ENCODE measurements at places on chromosomes 4 and X.
A peak's percentile ranks its signal among the peaks of the same experiment; 100 is the strongest.

DNA sequence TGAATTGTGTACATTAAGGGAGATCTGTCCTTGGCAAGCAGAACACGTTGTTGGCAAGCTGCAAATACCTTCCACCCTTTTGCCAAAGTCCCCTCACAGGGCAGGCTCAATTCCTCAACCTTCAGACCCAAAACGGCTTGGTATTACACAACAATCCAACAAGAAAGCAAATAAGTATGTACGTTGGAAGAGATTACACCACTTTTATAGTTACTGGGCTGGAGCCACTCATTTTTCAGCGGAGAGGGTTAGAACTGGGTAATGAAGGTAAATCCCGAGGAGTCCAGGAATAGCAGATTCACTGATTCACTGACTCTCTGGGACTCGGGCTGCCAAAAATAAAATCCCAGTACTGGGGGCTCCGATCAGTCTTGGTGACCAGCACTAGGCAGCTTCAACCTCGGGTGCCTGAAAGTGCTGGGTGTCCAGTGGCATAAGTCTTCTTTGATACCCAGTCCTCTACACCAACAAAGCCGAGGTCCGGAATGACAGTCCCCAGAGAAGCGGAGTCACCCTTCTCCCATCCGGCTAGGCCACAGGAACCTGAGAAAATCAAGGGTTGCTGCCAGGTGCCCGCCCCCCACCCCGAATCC lies 587 bp downstream of the TIMM8A start:
- DNase-seq = no peak

- no peak for DNase-seq
These were observed 74.3 kb upstream of the MSANTD1 start for GRCh38 chr4:3174371-3175338.

- no peak for DNase-seq
These were observed 216.6 kb downstream of the PDGFC start for GRCh38 chr4:156754832-156755570.

- DNase-seq = no peak
These were observed 121.6 kb downstream of the SLC4A4 start for GRCh38 chr4:71460371-71460770.

DNA sequence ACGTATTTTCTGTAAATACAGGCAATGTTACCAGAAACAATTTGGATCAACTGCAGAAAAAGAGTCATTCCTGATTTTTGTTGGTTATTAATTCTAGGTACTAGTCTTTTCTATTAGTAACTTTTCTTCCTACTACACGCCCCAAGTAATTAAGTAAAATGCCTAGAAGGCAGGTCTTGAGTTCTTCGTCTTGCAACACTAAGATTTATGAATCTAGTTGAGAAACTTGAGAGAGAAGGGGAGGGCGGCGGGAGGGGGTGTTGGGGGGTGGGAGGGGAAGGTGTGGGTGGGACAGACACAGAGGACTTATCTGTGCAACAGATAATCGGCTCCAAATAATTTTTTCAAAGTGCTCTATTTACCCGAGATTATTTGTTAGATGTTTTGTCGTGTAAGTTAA lies 3.0 kb downstream of the RAP2C start:
- peak; percentile 49 for DNase-seq

DNA sequence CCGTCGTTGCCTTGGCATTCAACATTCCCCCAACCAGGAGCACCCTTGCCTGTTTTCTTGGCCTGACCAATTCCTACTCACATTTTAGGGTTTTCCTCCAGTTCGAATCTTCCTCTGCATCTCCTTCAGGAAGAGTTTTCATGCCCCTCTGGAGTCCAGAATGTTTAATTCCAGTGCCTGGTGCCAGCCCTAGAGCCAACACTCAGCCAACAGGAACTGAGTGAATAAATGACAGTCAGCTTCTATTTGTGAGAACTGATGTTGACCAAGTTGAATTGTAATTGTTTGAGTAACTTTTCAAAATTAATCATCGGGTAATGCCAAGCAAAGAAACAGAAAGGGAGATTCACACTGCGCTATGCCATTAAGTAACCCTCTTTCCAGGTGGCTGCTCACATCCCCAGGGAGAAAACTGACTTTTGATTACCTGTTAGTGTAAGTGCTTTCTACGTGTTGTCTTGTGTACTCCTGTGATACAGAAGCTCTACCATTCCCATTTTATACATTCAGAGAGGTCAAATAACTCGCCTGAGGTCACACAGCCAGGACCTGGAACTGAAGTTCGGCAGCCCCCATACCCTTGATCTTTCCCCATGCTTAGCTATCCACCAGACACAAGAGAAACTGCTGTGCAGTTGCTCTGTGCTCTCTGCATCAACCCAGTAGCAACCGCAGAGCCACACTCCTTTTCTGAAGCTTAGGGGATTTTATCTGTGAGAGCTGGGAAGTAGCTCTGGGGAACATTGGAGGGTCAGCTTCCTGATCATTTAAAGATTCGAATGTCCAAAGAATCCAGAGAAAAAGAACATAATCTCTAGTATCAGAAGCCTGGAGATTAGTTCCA lies 19.0 kb upstream of the SLC2A9 start:
- no peak for DNase-seq

GRCh38 chr4:22552812-22553211 lies 36.9 kb upstream of the ADGRA3 start:
- DNase-seq = no peak

GRCh38 chrX:110420771-110421499 lies 62.3 kb downstream of the RTL9 start:
- DNase-seq = no peak

GRCh38 chr4:107449611-107450369 lies 270.2 kb downstream of the PAPSS1 start:
- DNase-seq = no peak

DNA sequence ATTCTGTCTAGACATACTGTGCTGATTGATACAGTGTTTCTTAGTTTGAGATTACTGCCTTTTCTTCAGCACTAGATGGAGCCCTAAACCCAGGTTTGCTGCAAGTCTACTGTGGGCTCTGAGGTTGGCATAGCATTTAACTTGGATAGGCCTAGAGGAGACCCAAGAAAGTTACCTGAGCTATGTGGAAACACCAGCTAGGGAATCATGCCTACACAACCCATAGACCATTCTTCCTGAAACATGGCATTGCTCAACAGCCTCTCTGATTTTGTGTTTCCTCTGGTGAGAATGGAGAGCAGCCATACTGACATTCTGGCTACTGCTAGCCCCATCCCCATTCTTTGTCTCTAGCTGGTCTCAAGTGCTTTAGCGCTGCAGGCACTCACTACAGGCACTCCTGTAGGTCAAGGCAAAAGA lies 287.7 kb upstream of the PCDH18 start:
- DNase-seq = peak; percentile 12

DNA sequence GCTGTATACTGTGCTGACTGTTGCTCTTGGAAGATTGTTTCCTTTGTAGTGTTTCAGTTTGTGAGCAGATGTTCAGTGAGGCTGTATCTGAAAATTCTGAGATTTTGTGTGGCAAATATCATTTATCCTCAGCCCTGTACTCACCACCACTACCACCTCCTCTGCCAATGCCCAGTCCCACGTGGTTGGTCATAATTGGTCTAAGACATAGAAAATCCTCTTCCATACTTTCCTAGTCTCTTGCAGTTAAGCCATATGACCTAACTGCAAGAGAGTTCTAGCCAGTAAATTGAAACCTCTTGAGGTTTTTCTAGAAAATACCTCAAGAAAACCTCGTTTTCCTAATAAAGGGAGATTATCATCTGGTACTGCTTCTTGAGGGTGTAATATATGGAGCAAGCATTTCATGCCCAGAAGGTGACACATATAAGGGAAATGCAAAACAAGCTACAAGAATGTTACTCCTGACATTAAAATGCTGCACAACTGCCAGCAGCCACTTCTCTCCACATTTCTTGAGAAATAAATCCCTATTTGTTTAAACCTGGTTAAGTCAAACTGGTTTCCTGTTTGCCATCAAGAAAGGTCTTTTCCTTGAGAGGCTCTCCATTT lies 32.8 kb downstream of the ABCE1 start:
- DNase-seq = no peak

- DNase-seq = no peak
These were observed 42.7 kb upstream of the CLNK start for GRCh38 chr4:10727140-10727880.

DNA sequence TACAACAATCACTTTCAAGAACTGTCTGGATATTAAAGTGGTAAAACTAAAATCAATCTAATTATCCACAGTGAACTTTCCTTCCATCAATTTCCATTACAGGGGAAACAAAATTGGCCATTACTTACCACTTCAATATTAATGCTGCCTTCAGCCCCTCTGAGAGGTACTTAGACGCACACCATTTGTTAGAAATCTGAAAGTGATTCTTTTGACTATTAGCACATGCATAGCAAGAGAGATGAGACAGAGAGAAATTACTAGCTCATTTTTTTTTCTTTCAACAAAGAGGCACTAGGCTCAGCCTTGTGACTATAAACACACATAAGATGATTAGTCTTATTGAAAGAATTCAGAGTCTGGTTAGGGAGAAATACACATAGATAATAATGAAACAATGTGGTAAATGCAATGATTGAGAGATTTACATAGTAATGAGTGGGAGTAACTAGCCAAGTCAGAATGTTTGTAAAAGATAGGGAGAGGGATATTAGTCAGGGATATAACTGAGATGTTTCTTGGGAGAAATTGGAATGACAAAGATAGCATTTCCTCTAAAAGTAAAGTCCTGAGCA lies 93.3 kb downstream of the YIPF7 start:
- DNase-seq = no peak

DNA sequence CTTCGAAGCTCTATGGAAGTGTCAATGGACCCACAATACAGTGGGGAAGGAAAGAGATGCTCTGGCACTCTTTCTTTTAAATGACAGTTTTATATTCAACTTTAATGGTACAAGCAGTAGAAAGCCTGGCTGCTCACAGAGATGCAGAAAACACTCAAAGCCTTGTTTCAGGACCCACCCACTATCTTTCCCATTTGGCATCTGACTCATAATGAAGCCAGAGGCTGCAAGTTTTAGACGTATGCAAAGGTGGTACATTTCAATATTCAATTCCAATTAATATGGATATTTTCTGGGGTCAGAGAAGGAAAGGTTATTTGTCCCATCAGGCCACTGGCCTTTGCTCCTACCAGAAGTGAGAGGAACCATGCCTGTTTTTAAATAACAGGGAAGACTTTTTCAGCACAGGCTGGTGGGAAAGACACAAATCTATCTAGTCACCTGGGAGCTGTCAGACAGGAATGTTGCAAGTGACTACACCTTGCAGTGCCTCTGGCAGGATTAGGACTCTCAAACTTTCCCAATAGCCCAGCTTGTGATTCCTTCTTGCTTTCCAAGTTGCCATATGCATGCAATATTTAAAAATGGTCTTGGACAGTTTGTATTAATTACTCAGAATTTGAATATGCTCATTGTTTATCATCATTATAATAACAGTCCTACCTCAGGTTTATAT lies 70.0 kb upstream of the RAB40AL start:
- DNase-seq = no peak

- no peak for DNase-seq
These were observed 175.8 kb downstream of the PPP1R2C start for GRCh38 chrX:42602136-42602535.

DNA sequence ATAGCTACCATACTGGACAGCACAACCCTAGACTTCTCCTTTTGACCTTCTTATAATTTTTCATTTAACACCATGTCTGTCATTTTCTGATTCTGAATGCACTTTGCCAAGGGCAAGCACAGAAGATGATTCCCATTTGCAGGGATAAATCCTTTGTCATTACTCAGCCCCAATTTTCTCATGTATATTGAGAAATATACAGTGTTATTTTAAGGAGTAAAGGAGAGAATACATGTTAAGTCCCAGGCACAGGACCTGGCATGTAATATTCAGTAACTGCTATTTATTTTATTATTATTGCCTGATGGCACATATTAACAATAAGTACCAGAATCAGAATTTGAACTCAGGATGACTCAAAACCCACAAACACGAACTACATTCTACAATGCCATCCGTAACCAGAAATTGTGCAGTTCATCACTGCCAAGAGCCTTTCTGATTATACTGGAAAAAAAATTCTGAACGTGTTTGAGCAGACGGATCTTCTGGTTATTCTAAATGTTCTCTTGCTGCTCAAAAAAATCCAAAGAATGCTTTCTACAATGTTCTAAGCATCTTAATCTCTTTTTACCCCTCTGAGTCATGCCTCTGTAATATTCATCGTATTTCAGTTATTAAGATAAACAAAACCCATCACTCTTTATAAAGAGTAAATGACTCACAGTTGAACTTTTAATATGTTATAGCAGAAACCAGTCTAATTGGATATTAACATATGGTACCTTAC lies 170.0 kb downstream of the MID1 start:
- DNase-seq = no peak

DNA sequence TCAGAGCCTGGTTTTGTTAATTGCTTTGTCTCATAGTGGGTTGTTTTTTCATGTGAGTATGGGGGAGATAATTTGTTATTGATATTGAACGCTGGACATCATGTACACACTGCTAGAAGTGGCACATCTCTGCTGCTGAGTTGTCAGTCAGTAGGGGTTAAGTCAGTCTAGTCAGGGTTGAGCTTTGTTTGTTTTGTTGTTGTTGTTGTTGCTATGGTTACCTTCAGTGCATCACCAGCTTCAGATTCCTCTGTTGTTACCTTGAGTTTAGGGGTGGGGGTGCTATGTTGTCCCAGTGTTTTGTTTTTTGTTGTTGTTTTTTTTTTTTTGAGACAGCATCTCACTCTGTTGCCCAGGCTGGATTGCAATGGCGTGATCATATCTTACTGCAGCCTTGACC lies 9.9 kb downstream of the YIPF6 start:
- DNase-seq = peak; percentile 64

- DNase-seq = no peak
These were observed 1.5 kb downstream of the CASP6 start for GRCh38 chr4:109701566-109702410.

GRCh38 chr4:80138551-80139538 lies 58.5 kb upstream of the PRDM8 start:
- DNase-seq = no peak

GRCh38 chr4:72319601-72320021 lies 249.4 kb downstream of the ADAMTS3 start:
- no peak for DNase-seq

- no peak for DNase-seq
These were observed 71.9 kb upstream of the PRSS48 start for GRCh38 chr4:151204925-151205524.

- no peak for DNase-seq
These were observed 437 bp upstream of the CPE start for GRCh38 chr4:165378398-165378744.

GRCh38 chr4:140223056-140223810 lies 69.2 kb upstream of the MAML3 start:
- no peak for DNase-seq

DNA sequence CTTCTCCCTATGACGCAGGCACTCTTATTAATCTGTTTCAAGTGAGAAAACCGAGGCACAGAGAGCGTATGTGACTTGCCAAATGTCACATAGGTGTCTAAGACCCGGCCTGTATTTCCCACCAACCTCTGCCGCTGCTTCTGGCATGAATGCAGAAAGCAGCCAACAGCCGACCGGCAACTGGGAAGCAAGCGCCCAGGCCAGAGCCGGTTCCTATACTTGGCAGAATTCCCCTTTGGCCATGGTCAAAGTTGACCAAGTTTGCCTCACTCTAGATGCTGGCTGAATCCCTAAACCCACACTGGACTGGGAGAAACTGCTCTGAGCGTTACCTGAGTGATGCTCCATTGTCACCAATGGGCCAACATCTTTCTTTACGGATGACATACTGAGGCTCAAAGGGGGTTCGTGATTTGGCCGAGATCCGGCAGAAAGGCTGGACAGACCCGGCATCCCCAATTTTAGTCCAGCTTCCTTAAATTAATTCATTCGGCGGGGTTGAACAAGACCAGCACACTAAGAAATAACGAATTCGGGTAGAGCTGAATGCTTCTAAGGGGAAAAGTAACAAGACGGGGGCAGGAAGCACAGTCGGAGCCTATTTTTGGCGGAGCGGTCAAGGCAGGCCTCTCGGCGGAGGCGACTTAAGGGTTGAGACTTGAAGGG lies 11.2 kb downstream of the MSX1 start:
- no peak for DNase-seq
